ENCODE measurements at places on chromosomes 4 and X. TPM values are rescaled to one million over a fixed set of nuclear protein-coding genes. Genes with fewer than 3 reads are reported as not detected.

GRCh38 chr4:141036786-141037185, 96.5 kb downstream of the RNF150 start:
- H3K4me3 ChIP-seq: no peak overlapping the region
- DNase-seq: no peak
- H3K27me3 ChIP-seq: no peaks in the 10 kb centered on the region

DNA sequence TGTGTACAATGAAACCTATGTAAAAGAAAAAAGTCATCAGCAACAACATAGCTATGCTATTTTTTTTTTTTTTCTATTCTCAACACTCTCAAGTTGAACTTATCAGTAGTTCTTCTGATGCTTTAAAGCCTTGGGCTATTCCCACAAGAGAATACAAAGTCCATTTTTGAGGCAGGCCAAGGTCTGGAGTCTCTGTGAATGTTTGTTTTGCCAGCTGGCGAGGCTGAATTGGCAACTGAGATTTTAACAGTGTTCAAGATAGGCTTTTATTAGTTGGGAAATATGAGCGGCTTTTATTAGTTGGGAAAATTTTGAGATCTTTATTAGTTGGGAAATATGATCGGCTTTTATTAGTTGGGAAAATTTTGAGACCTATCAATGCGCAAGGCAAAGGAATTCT, 336.6 kb downstream of the SLITRK2 start:
- no peak for DNase-seq
- H3K4me1 ChIP-seq: no peaks in the 10 kb centered on the region
- H3K36me3 ChIP-seq: no peaks in the 10 kb centered on the region
- no peak overlapping the region for H3K4me3 ChIP-seq
- no peaks in the 10 kb centered on the region for H3K27me3 ChIP-seq

DNA sequence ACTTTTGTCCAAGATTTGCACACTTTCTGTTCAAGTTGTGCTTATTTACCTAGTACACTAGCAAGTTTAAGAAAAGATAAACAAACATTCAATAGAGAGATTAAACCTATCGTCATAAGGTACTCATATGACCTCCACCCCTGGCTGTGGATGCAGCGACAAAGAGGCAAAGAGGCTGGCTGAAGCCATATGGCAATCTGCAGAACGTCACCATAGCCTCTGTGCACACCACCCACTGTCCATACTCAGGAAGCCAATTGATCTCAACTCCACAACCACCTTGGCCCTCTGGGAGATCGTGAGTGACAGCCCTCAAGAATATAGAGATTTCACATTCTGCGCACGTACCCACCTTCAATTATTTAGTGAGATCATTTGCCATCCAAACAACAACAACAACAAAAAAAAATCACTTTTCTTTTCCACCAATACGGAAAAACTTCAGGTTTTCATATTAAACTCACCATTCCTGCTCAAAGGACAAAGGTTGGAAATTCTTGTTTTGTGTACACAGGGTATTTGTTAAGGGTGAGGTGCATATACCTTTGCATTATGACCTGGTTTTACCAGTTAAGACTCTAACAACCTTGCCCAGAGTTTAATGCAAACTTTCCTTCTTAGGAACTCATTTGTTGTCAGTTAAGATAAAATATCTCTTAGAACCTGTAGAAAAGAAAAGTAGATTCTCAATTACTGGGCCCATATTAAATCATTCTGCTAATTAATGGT, 243.0 kb upstream of the FSTL5 start:
- DNase-seq: no peak
- no peaks in the 10 kb centered on the region for H3K27me3 ChIP-seq
- no peaks in the 10 kb centered on the region for H3K36me3 ChIP-seq
- H3K4me3 ChIP-seq: no peak overlapping the region

DNA sequence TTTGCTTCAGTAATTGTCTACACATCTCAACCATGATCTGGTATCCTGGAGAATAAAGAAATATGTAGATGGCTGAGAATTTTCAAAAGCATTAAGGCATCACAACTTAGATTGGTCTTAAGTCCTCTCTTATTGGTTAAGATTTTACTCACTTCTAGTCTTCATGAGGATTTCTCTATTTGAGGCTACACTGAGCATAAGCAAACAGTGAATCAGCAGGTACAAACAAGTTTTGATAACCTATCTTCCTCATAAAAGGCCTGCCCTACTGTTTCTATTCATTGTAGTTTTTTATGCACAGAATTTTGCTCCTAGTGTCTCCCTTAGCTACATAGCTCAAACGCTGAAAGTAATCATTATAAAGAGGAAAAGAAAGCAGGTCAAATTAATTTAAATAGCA, 460.7 kb upstream of the RPS6KA3 start:
- H3K4me1 ChIP-seq: no peaks in the 10 kb centered on the region
- H3K27me3 ChIP-seq: no peaks in the 10 kb centered on the region
- no peak for DNase-seq
- H3K36me3 ChIP-seq: no peaks in the 10 kb centered on the region

GRCh38 chr4:168293386-168293975, 25.1 kb downstream of the DDX60 start:
- H3K36me3 ChIP-seq: peaks cover 92% of the 10 kb centered on the region
- no peaks in the 10 kb centered on the region for H3K4me1 ChIP-seq
- no peak overlapping the region for H3K27ac ChIP-seq
- no peak overlapping the region for H3K4me3 ChIP-seq
- no peaks in the 10 kb centered on the region for H3K27me3 ChIP-seq

- peak overlapping the region; percentile 48 for H3K27ac ChIP-seq
- DNase-seq: no peak
- peaks cover 51% of the 10 kb centered on the region for H3K27me3 ChIP-seq
- H3K36me3 ChIP-seq: no peaks in the 10 kb centered on the region
- peak overlapping the region; percentile 8 for H3K4me3 ChIP-seq
Observed at GRCh38 chrX:105821471-105822121, 743 bp upstream of the NRK start.

GRCh38 chr4:78656968-78657445, 105.4 kb downstream of the ANXA3 start:
- H3K4me3 ChIP-seq: peak overlapping the region; percentile 4
- no peaks in the 10 kb centered on the region for H3K27me3 ChIP-seq
- DNase-seq: peak; percentile 29
- no peaks in the 10 kb centered on the region for H3K36me3 ChIP-seq
- H3K4me1 ChIP-seq: no peaks in the 10 kb centered on the region

GRCh38 chr4:54091637-54092404, 8.1 kb upstream of the GSX2 start:
- no peaks in the 10 kb centered on the region for H3K4me1 ChIP-seq
- peak; percentile 71 for DNase-seq
- H3K27me3 ChIP-seq: peaks cover 58% of the 10 kb centered on the region
- H3K27ac ChIP-seq: peak overlapping the region; percentile 4
- no peaks in the 10 kb centered on the region for H3K36me3 ChIP-seq

- no peak overlapping the region for H3K4me3 ChIP-seq
- DNase-seq: no peak
- H3K27me3 ChIP-seq: no peaks in the 10 kb centered on the region
- no peaks in the 10 kb centered on the region for H3K36me3 ChIP-seq
- H3K27ac ChIP-seq: no peak overlapping the region
Observed at GRCh38 chrX:108230574-108230973, 139.0 kb downstream of the ATG4A start.

Gene SPANXC
- not detected for total RNA-seq

Gene SUPT20HL1
- not detected for total RNA-seq

Gene BEND4
- 0.08 TPM for total RNA-seq

Gene PABPC4L
- total RNA-seq: 0.35 TPM

Gene PWWP3B
- 10.3 TPM for total RNA-seq
